ENCODE measurements at places on chromosomes 7 and 10.

- no peak for DNase-seq
Measured at GRCh38 chr10:56349611-56350010, 11.4 kb downstream of the ZWINT start.

DNA sequence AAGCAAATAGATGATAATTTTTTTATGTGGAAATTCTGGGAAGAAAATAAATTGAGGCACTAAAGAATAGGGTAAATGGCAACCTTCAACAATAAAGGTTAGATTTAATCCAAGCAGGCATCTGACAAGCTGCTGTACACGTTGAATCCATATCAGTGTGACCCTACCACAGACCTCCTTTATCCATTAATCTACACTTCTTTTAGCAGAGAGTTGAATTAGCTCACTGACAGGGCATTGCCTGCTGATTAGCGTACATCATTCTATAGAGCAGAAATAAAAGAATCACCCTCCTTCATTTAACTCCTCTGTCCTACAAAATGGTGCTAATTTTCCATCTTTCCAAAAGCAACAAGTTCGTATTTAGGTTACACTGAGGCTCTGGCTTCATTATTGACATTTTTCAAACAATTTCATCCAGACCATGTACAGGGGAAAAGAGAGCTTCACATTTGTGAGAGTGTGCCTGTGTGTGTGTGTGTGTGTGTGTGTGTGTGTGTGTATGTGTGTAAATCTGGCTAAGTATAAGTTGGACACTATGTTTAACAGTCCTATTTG, 356.0 kb downstream of the TFEC start:
- DNase-seq = no peak

DNA sequence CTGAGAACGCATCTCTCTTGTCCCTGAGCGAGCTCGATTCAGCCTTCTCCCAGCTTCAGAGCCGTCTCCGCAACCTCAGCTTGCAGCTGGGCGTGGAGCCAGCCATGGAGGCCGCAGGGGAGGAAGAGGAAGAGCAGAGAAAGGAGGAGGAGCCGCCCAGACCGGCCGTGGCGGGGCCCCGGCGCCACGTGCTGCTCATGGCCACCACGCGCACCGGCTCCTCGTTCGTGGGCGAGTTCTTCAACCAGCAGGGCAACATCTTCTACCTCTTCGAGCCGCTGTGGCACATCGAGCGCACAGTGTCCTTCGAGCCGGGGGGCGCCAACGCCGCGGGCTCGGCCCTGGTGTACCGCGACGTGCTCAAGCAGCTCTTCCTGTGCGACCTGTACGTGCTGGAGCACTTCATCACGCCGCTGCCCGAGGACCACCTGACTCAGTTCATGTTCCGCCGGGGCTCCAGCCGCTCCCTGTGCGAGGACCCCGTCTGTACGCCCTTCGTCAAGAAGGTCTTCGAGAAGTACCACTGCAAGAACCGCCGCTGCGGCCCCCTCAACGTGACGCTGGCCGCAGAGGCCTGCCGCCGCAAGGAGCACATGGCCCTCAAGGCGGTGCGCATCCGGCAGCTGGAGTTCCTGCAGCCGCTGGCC, 43.2 kb downstream of the CHST3 start:
- DNase-seq = no peak

DNA sequence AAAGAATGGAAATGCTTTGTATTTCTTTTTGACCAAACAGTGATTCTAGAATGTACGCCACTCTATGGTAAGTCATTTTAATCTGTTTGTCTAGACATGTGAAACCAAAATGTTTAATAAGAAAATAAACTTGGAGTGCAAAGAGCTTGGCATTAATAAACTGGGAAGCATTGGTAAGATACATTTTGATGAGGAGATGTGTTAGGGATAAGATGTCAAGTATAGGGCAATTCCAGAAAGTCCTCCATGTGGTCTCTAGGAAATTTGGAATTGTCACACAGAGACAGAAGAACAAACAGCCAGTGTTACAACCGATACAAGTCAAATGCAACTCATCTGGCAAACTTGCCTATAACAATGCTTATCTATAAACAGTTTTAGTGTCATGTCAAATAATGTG, 410.7 kb upstream of the SEMA3A start:
- DNase-seq = no peak

DNA sequence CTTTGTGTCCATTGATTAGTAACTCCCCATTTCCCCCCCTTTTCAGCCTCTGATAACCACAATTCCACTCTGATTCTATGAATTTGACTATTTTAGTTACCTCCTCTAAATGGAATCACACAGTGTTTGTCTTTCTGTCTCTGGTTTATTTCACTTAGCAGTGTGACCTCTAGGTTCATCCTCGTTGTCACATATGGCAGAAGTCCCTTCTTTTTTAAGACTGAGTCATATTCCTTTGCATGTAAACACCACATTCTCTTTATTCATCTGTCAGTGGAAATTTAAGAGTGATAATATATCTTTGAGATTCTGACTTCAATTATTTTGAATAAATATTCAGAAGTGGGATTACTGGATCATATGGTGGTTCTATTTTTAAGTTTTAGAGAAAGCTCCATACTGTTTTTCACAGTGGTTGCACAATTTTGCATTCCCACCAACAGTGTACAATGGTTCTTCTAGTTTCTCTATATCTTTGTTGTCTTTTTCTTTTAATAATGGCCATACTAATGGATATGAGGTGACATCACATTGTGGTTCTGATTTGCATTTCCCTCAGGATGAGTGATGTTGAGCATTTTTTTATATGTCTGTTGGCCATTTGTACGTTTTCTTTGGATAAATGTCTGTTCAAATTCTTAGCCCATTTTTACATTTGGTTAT, 126.1 kb upstream of the GRB10 start:
- DNase-seq = no peak

All from NCI-H1092 (cell line).